ENCODE measurements at places on chromosomes 16 and 17. TPM values are rescaled to one million over a fixed set of nuclear protein-coding genes. Genes with fewer than 3 reads are reported as not detected.

Gene CLEC19A
- not detected for total RNA-seq

Gene CMTR2
- 19.3 TPM for total RNA-seq

Gene CCDC200
- not detected for total RNA-seq

Gene LRRC37A3
- total RNA-seq = 4.8 TPM

Gene GAN
- 12.3 TPM for total RNA-seq

Gene MT1G
- total RNA-seq = 35.9 TPM

Gene CYGB
- total RNA-seq = not detected

Gene TGFB1I1
- 1.2 TPM for total RNA-seq

Gene CDH8
- total RNA-seq = not detected

Gene SERPINF2
- 0.11 TPM for total RNA-seq

Measured in activated CD8-positive, alpha-beta T cell treated with anti-CD3 and anti-CD28 coated beads for 36 hours (primary cell).